ENCODE measurements at places on chromosomes 1 and 21.

- no peak for DNase-seq
Observed at GRCh38 chr1:15070145-15070748, 83.3 kb upstream of the TMEM51 start.

- no peak for DNase-seq
Observed at GRCh38 chr1:197736685-197737084, 38.6 kb downstream of the DENND1B start.

GRCh38 chr1:198620951-198621824 lies 17.7 kb upstream of the PTPRC start:
- no peak for DNase-seq

DNA sequence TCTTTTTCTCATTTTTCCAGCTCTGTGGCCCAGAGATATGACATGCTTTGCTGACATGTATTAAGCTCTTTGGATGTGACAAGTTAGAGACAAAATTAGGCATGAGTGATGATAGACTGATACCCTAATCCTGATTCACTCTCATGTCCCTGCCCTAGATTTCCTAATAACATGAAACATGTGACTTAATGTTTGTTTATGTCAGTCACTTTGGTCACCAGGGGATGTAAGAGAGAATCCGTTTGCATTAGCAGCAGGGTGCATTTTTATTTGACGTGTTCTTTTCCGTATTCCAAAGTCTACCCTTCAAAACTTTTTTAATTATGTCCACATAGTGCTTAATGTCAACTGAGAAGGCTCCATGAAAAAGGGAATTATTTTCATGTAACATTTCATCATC lies 192.4 kb downstream of the HMCN1 start:
- no peak for DNase-seq

GRCh38 chr21:25515484-25516405 lies 91.5 kb downstream of the MRPL39 start:
- DNase-seq: no peak

- DNase-seq: no peak
Observed at GRCh38 chr1:47233186-47233585, 1.2 kb upstream of the TAL1 start.
